Myocyte (in vitro differentiated cells): ENCODE measurements at places on chromosomes 11 and 22.

DNA sequence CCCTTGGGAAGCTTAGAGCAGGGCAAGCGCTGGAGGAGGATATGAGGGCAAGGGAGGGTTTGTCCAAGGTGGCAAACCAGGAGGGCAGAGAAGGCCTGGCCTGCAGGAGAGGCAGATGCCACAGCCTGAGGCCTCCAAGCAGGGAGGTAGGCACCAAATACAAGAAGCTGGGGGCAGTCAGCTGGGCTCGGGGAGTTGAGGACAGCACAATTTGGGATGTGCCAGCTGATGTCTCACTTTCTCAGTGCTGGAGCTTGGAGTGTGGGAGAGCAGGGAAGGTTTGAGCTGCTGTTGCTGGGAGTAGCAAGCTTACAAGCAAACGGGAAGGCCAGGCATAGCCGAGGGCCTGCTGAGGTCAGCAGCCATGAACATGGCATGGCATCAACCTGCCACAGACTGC, 4.0 kb downstream of the ZDHHC24 start:
- DNase-seq, result no peak

GRCh38 chr11:112185883-112186282, 10.6 kb downstream of the BCO2 start:
- DNase-seq, result peak; percentile 74

- DNase-seq, result peak; percentile 78
Measured at GRCh38 chr22:31253949-31254348, 38.3 kb downstream of the PIK3IP1 start.

- peak; percentile 37 for DNase-seq
Measured at GRCh38 chr11:62889484-62890437, 9.1 kb downstream of the SLC3A2 start.

DNA sequence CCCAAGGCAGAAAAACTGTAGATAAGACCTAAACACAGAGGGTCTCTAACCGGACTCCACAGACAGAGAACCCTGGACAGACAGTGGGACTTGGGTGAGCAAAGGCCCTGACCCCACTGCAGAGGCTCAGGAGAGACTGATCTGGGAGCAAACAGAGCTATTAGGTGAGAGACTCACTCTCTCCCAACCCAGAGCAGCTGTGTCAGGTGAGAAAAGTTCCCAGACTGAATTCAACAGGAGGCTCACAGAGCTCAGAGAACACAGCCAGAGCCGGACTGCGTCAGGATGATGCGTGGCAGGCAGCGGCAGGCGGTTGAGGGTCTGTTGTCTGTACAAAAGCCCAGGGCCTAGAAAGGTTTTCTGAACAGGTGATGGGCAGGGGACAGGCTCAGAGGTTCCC, 5.5 kb downstream of the RFPL2 start:
- no peak for DNase-seq

DNA sequence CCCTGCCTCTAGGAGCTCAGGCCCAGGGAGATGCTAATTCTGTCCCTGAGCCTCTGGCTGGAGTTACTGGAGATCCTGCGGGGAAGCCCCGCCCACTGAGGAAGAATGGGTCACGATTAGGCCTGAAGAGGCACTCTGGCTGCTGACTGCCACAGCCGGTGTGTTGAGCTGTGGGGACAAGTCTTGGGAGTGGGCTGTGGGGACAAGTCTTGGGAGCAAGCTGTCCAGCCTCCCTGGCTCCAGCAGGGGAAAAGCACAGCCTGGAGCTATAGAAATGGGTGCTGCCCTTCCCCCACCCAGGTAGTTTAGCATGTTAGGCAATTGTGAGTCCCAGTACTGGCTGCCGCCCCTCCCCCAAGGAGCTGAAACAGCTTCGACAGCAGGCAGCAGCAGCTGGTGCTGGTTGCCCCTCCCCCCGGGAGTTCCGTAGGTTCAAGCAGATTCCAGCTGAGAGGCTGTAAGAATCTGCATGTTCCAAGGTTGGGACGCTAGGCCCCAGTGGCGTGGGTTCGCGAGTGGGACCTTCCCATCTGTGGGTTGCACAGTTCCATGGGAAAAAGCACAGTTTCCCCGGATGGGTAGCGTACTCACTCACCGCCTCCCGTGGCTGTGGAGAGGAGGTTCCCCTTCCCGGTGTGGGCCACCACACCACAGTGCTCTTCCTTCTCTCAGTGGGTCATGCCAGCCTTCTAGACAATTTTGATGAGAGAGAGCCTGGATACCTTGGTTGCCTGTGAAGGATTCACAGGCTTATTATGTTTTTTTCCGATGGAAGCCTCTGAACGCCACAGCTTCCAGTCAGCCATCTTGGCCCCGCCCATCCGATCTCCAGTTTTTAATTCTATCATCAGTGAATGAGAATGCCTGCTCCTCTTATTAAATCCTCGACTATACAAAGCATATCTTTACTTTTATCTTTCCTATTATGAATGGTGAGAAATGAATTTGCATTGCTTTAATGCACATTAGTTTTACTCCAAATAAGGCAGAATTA, 61.5 kb downstream of the MSANTD4 start:
- peak; percentile 18 for DNase-seq

GRCh38 chr11:74255741-74256375, 55.6 kb downstream of the P4HA3 start:
- DNase-seq, result peak; percentile 80
